ENCODE measurements at places on chromosomes 6 and 20.

DNA sequence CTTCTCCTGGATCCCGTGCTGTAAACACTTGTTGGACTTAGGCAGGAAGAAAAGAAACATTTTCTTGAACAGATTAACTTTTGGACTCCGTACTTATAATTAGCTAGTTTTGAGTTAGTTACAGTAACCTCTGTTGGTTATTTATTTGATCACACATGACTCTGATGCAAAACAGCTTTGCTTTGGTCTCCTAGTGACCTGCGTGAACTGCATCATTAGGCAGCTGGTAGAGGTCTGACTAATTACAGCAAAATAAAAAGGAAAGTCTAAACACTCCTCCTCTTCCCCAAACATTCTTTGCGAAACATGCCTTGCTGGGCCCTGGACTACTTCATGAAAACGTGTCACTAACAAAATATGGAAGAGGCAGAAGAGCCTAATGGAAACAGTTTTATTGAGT lies 61.1 kb upstream of the ZFP64 start:
- DNase-seq: no peak

- DNase-seq: peak; percentile 84
These were observed 117.6 kb upstream of the SLC2A12 start for GRCh38 chr6:134169871-134170486.

DNA sequence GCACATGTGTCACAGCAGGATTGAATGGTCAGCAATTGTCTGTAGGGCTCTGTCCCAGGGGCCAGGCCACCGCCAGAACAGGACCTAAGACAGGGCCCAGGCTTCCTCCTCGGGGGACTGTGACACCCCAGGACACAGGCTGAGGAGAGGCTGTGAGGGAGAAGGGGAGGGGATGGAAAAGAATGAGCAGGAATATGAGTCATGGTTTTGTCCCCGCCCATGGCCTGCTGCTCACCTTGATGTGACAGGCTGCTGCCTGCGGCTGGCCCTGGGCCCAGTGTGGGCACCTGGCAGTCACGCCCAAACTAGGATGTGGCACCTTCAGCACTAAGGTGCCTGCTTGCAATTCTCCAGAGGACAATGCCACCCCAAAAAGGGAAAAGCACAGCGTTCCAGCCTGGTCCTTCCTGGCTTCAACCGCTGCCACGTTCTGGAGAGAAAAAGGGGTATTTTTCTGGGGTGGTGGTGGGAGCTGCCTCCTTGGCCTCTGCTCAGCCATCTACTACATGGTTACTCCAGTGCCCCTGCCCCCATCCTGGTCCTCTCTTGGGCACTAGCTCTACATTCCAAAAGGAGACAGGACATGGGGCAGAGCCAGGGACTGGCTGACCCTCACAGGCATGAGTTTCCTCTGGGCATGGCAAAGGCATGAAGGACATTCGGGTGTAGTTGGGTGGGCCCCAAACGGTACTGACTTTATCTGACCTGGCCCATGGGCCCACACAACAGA lies 93.4 kb downstream of the SLC22A23 start:
- no peak for DNase-seq

DNA sequence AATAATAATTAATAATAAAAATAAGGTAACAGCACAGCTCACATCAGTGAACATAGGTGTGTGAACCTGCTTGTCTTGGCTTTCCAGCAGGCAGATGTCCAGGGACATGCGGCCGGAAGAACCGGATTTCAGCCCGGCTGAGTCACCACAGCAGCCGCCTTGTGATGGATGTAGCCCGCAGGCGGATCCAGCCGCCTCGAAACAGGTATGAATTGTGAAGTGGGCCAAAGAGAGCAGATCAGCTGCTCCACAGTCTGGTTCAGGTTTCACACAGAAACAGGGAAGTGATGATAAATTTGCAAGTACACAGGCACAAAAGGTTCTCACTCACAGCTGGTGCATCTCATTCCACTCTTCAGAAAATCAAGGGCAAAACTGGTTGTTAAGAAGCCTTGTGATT lies 55.1 kb downstream of the ID4 start:
- peak; percentile 80 for DNase-seq

DNA sequence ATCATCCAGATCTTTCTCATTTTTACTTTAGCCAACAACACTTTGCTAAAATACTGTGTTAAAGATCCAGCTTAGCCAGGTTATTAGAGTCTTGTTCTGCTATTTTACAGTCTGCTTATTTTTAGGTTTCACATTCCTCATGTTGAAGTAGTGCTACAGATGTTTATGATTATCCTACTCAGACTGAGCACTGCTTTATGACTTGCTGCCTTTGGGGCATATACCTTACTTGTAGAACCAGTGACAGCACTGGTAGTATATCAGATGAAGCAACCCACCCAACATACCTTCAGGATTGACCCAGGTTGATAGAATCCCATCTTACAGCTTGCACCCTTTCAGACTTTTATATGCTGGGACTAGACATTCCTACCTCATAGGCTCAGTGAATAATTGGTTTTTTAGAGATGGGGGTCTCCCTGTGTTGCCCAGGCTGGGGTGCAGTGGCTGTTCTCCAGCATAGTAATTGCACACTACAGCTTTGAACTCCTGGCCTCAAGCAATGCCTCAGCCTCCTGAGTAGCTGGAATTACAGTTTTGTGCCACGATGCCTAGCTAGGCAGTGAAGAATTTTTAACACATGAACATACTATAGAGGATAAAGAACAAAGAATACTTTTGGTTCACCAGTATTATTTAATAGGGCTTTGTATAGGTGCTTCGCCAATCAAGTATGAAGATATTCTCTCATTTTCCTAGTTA lies 63.8 kb upstream of the DYNLRB1 start:
- DNase-seq: peak; percentile 60

GRCh38 chr6:9420316-9421015 lies 985.1 kb upstream of the SLC35B3 start:
- DNase-seq: peak; percentile 49

GRCh38 chr20:49230561-49231133 lies 11.4 kb downstream of the DDX27 start:
- DNase-seq: peak; percentile 11
